ENCODE measurements at places on chromosomes 2 and 18.

GRCh38 chr18:22363867-22364463 lies 53.8 kb downstream of the CTAGE1 start:
- H3K27me3 ChIP-seq, result no peaks in the 10 kb centered on the region
- no peak overlapping the region for H3K4me3 ChIP-seq
- H3K27ac ChIP-seq, result no peak overlapping the region

DNA sequence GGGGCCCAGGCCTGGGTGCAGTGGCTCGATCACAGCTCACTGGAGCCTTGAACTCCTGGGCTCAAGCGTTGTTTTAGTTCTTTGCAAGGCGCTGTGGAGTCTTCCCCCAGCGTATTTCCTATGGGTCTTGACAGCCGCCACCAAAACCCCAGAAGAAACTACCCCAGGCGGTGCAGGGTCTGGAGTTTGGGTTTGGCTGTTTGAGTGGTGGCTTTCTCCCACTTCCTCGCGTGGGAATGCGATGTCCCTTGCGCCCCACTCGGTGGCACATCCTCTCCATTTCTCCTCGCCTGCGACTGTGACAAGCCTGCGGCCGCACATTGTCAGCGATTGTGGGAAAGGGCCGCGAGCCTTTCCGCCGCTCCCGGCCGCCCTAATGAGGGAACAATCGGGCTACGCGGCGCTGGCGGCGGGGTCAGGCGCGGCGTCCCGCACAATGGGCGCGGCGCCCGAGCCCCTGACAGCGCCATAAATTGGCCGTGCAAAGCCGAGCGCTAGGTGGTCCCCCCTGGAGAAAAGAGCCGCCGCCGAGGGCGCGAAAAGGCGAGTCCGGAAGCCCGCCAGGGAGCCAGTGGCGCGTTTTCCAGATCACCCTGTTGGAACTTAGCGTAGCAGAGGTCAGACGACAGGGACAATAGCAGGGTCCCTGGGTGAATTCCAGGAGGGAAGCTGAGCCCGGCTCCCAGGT lies 194.9 kb upstream of the POU3F3 start:
- H3K27me3 ChIP-seq, result peaks cover 7% of the 10 kb centered on the region
- H3K36me3 ChIP-seq, result no peaks in the 10 kb centered on the region
- peaks cover 27% of the 10 kb centered on the region for H3K4me1 ChIP-seq
- H3K27ac ChIP-seq, result no peak overlapping the region
- H3K4me3 ChIP-seq, result peak overlapping the region; percentile 38

GRCh38 chr2:78718473-78718872 lies 307.0 kb upstream of the REG3G start:
- no peak overlapping the region for H3K27ac ChIP-seq
- no peak overlapping the region for H3K4me3 ChIP-seq
- H3K36me3 ChIP-seq, result no peaks in the 10 kb centered on the region
- DNase-seq, result no peak
- H3K4me1 ChIP-seq, result no peaks in the 10 kb centered on the region

GRCh38 chr2:121647396-121647795 lies 1.9 kb downstream of the CLASP1 start:
- H3K4me3 ChIP-seq, result peak overlapping the region; percentile 95
- H3K36me3 ChIP-seq, result peaks cover 4% of the 10 kb centered on the region
- peaks cover 44% of the 10 kb centered on the region for H3K4me1 ChIP-seq
- DNase-seq, result no peak
- peak overlapping the region; percentile 31 for H3K27ac ChIP-seq

GRCh38 chr2:38076710-38077430 lies 919 bp upstream of the CYP1B1 start:
- peaks cover 16% of the 10 kb centered on the region for H3K4me1 ChIP-seq
- peak overlapping the region; percentile 85 for H3K4me3 ChIP-seq
- peak; percentile 55 for DNase-seq
- peaks cover 20% of the 10 kb centered on the region for H3K27me3 ChIP-seq

DNA sequence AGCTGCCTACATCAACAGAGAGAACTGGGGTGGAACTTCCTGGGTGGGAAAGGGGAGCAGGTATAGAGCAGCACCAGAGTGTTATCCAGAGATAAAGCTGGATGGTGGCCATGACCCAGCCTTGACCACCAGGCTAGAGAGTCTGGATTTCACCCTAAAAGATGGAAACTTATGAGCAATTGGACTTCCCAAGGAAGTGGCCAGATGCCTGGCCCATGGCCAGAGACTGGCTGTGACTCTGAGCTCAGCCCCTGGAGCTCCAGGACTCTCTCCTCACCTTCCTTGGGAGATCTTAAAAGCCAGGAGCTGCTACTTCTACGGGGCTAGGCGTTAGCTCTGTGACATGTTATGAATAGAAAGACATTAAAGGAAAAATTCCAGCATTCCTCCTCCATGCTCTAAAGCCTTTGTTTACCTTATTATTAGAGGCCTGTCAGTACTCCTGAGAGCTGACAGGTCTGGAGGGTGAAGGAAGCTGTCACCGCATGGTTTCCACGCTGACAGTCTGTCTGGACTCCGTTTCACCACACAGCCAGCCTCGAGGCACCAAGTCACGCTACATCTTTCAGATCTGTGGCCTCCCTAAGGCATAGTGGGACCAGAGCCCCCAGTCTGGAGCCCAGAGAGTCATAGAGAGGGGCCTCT lies 260.0 kb upstream of the SIX2 start:
- H3K27ac ChIP-seq, result no peak overlapping the region
- no peak overlapping the region for H3K4me3 ChIP-seq
- peaks cover 3% of the 10 kb centered on the region for H3K27me3 ChIP-seq
- H3K4me1 ChIP-seq, result peaks cover under 1% of the 10 kb centered on the region

- no peaks in the 10 kb centered on the region for H3K27me3 ChIP-seq
- H3K36me3 ChIP-seq, result peaks cover 3% of the 10 kb centered on the region
- no peak for DNase-seq
- no peak overlapping the region for H3K4me3 ChIP-seq
- H3K27ac ChIP-seq, result no peak overlapping the region
These were observed 66.9 kb downstream of the ATAD2B start for GRCh38 chr2:23859983-23860382.

DNA sequence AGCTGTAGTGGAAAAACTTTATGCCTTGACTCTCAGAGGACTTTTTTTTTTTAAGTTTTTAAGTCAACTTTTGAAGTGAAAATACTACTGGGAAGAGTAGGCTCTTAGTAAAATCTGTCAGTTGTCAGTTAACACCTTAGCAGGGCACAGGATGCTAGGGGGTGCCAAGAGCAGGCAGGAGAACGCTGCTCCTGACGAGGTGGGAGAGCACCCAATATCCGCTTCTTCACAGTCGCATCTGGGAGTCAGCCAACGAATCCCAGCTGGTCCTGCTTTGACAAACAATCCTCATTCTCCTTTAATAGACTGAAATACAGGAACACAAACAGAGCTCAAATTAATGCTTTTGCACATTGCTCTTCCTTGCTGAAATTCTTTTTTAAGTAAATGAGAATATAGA lies 709.5 kb upstream of the ACVR2A start:
- H3K4me3 ChIP-seq, result no peak overlapping the region
- H3K4me1 ChIP-seq, result no peaks in the 10 kb centered on the region
- no peaks in the 10 kb centered on the region for H3K27me3 ChIP-seq
- no peak overlapping the region for H3K27ac ChIP-seq

DNA sequence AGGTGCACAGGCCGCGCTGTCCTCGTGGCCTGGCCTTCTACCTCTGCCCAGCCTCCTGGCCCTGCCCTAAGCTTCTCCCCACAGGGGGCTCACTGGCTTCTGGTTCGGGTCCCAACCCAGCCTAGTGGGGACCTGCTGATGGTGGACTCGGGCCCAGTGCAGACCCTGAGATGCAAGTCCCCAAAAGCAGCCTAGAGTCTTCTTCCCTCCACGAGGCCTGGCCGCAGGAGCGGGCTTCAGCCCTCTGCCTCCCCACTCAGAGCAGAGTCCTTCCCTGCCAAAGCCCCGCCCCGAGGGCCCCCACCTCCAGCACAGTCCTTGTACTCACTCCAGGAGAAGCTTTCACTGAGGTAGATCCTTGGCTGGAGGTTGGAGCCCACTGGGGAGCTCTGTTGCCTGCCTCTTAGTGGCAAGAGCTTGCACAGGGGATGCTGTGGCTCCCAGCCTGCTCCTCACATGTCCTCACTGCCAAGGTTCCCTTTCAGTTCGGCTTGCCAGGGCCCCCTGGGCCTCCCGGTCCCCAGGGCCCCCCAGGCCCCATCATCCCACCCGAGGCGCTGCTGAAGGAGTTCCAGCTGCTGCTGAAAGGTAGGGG lies 3.6 kb downstream of the ERFE start:
- DNase-seq, result no peak
- H3K27ac ChIP-seq, result no peak overlapping the region
- H3K4me3 ChIP-seq, result no peak overlapping the region
- peaks cover 10% of the 10 kb centered on the region for H3K27me3 ChIP-seq

- H3K27ac ChIP-seq, result no peak overlapping the region
- DNase-seq, result no peak
- peaks cover 15% of the 10 kb centered on the region for H3K36me3 ChIP-seq
- H3K27me3 ChIP-seq, result peaks cover 1% of the 10 kb centered on the region
- no peak overlapping the region for H3K4me3 ChIP-seq
These were observed 37.6 kb downstream of the CTIF start for GRCh38 chr18:48576457-48576771.

GRCh38 chr2:236963631-236964182 lies 122.0 kb upstream of the COPS8 start:
- H3K27me3 ChIP-seq, result no peaks in the 10 kb centered on the region
- no peaks in the 10 kb centered on the region for H3K36me3 ChIP-seq
- no peak for DNase-seq
- no peak overlapping the region for H3K4me3 ChIP-seq

DNA sequence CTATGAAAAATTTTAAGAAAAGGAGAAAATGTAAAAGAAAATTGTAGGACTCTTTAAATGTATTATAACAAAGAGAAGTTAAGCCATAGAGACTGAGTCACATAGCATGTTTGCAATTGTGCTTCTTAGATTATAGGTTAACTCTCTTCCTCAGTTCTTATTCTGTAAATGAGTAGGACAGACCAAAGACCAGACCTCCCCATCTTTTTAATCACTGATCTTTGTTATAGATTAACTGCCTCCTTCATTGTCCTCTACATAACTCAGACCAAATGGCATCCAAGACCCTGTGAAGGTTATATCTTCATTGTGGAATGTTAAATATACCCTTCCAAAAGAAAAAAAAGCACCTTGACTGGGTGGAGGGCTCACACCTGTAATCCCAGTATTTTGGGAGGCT lies 316.9 kb upstream of the LRRTM4 start:
- peaks cover 2% of the 10 kb centered on the region for H3K27me3 ChIP-seq
- H3K36me3 ChIP-seq, result peaks cover 5% of the 10 kb centered on the region
- no peak for DNase-seq
- H3K4me1 ChIP-seq, result no peaks in the 10 kb centered on the region

GRCh38 chr2:604385-604784 lies 72.8 kb downstream of the TMEM18 start:
- no peak for DNase-seq
- H3K4me1 ChIP-seq, result no peaks in the 10 kb centered on the region
- H3K4me3 ChIP-seq, result no peak overlapping the region
- H3K27ac ChIP-seq, result no peak overlapping the region
- H3K36me3 ChIP-seq, result no peaks in the 10 kb centered on the region

GRCh38 chr2:120591572-120591971 lies 144.1 kb upstream of the GLI2 start:
- no peak for DNase-seq
- H3K27ac ChIP-seq, result no peak overlapping the region
- peak overlapping the region; percentile 60 for H3K4me3 ChIP-seq
- H3K36me3 ChIP-seq, result peaks cover 4% of the 10 kb centered on the region
- H3K27me3 ChIP-seq, result peaks cover 23% of the 10 kb centered on the region
- peaks cover 23% of the 10 kb centered on the region for H3K4me1 ChIP-seq

DNA sequence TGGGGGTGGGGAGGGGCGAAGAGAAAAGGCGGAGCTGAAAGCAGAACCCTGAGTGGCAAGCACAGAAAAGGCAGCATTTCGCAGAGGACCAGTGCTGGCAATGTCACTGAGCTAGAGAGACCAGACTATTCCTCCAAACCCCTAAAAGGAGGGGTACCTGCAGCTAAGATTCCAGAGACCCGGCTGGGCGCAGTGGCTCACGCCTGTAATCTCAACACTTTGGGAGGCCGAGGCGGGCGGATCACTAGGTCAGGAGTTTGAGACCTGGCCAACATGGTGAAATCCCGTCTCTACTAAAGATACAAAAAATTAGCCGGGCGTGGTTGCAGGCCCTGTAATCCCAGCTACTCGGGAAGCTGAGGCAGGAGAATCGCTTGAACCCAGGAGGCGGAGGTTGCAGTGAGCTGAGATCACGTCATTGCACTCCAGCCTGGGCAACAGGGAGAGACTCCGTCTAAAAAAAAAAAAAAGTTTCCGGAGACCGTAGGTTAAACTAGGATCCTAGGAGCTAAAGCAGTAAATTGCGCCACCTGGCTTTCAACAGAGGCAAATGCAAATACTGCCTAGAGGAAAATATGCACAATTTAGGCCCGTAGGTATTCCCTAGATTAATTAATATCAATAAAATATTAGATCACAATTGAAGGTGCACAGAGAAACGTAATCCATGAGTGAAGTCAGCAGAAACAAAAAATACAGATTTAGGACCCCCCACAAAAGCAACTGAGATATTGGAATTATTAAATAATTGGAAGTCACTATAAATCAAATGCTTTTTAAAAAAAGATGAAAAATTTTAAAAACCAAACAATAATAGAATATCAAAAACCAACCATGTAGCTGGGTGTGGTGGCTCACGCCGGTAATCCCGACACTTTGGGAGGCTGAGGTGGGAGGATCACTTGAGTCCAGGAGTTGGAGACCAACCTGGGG lies 4.9 kb downstream of the UCN start:
- H3K4me3 ChIP-seq, result no peak overlapping the region
- H3K4me1 ChIP-seq, result no peaks in the 10 kb centered on the region
- no peak overlapping the region for H3K27ac ChIP-seq
- DNase-seq, result peak; percentile 45
- peaks cover 15% of the 10 kb centered on the region for H3K27me3 ChIP-seq

DNA sequence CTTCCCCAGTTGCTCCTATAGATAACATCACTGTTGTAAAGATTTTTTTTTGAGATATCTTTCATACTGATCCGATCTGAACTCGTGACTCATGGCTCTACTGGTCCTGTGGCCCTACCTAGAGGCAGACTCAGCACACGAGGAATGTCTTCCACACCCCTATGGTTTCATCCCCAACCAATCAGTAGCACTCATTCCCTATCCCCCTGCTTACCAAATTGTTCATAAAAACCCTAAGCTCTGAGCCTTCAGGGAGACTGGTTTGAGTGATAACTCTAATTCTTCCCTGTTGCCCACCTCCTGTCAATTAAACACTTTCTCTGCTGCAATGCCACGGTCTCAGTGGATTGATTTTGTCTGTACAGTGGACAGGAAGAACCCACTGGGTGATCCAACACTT lies 4.2 kb upstream of the SAP130 start:
- peaks cover 4% of the 10 kb centered on the region for H3K4me1 ChIP-seq
- H3K27ac ChIP-seq, result no peak overlapping the region
- no peak for DNase-seq
- H3K36me3 ChIP-seq, result peaks cover 16% of the 10 kb centered on the region
- H3K27me3 ChIP-seq, result peaks cover 9% of the 10 kb centered on the region

GRCh38 chr2:28434600-28434989 lies 41.9 kb downstream of the FOSL2 start:
- H3K36me3 ChIP-seq, result no peaks in the 10 kb centered on the region
- H3K27me3 ChIP-seq, result peaks cover 7% of the 10 kb centered on the region
- no peak overlapping the region for H3K4me3 ChIP-seq
- H3K27ac ChIP-seq, result no peak overlapping the region
